NCI-H1105 treated with DMSO at 0.1 percent for 48 hours (cell line): ENCODE measurements at places on chromosomes 12 and 14.

DNA sequence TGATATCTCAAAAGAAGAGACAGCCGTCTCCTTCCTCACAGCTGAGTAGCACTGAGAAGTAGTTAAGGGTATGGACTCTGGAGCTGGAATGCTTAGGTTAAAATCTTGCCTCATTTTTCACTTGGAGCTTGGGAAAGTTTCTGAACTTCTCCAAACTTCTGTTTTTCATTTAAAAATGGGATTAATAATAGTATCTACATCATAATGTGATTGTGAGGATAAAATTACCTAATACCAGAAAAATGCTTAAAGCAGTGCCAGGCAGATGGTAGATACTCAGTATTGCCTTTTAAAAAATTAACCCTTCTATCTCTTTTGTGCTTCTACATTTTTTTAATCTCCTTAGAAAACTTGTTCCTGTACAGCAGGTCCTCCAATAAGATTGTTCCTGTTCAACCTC lies 63.1 kb downstream of the A2M start:
- DNase-seq, result no peak

GRCh38 chr12:53197011-53197640 lies 9.9 kb downstream of the ITGB7 start:
- DNase-seq, result no peak

GRCh38 chr12:108630481-108631207 lies 3.0 kb downstream of the SELPLG start:
- DNase-seq, result no peak

- no peak for DNase-seq
Observed at GRCh38 chr14:99936738-99937474, 128.3 kb upstream of the EVL start.

DNA sequence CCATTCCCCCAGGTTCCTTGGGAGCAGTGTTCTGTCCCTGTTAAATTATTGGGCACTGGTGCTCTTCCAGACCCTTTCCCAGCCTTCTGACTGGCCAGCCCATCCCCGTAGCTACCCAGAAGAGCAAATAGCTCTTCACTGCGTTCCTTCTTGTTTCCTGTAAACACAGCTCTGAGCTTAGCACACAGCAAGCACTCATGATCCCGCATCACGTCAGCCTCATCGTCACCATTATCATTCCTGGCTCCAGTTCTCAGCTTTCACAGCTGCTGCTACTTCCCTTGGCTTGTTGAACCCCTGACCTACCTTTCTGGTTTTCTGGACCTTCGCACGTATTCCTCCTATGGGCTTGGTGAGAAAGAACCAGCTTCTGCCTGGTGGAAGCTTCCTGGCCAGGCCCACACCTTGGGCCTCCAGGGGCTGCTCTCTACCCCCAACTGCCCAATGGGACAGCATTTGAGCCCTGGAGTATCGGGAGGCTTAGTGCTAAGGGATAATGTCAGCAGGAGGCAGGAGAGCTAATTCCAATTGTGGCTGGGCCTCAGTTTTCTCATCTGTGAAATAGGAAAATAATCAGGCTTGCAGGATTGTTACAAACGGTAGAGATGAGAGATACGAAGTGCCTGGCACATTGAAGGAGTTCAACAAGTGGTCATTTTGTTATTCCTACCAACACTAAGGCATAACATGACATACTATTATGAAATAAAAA lies 22.6 kb upstream of the PAPOLA start:
- DNase-seq, result no peak

DNA sequence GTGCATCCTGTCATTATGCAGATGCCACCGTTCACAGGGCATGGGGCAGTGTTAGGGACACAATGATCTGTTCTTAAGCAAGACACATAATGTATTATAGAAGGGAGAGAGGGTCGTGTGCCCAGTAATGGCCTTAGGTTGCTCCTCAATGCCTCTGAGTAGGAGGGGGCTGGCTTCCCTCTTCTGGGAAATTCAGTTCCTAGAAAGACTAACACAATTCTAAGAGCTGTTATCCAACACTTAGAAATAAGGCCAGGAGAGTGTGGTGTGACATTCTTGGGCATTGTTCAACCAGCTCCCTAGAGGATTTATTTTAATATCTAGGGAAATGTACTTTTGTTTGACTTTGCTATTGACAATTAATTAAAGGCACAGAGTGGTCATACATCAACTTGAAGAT lies 118.5 kb downstream of the ADCK1 start:
- DNase-seq, result no peak

DNA sequence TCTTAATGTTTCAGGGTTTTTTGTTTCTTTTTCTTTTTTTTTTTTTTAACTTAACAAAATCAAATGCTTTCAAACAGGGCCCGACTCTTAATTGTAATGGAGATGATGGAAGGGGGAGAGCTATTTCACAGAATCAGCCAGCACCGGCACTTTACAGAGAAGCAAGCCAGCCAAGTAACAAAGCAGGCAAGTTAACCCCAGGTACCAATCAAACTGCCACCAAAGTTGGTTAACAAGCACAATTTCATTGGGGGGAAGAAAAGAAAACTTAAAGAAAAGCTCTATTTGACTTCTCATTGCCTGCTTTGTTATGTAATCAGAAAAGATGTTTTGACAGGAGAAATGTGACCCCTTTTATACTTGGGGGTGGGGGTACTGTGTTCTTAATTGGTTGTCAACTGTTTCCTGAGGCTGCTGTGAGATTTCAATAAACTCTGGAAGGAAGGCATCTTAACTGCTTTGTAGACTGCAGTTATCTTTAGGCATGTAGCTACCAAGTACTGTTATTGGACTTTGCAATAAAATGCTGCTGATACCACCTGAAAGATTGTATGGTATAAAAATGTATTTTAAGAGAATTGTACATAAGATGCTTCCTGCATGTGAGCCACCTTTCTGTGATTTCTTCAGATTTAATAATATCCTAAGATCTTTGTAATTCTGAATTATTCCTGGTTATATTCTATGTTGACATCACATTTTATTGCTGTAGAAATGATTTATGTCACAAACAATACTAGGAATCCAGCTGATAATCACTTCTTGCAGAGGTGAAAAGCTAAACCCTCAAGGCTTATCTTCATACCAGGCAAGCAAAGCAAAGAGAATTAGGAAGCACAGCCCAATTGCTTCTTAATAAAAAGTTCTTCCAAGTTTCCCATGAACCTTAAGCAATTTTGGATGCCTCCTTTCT lies 26.9 kb downstream of the MAPKAPK5 start:
- DNase-seq, result no peak

GRCh38 chr12:31931796-31932715 lies 27.2 kb upstream of the RESF1 start:
- DNase-seq, result no peak

DNA sequence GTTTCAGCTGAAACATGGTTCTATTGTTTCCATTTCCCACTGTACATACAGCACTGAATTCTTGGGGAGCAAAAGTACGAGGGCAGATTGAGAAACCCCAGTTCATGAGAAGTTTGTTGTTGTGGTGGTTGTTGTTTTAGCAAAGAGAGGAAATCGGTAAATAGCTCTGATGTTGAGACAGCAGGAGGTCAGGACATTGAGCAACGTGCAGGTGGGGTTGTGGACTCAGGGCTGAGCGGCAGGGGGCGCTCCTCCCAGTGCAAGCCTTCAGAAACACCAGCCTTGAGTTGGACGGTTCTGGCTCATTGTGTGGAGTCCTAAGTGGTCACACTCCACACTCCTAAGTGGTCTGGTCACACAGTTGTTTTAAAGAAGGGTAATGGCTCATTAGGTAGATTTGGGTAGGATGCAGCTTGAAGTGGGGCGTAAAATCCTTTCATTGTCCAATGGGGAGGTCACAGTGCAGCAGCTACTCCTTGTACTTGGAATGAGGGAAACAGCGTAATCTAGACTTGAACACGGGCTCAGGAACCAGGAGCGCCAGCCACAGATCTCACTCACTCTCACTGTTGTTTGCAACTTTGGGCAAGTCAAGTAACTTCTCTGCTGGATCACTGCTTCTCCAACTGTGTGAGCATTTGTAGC lies 14.5 kb upstream of the PWP1 start:
- no peak for DNase-seq

DNA sequence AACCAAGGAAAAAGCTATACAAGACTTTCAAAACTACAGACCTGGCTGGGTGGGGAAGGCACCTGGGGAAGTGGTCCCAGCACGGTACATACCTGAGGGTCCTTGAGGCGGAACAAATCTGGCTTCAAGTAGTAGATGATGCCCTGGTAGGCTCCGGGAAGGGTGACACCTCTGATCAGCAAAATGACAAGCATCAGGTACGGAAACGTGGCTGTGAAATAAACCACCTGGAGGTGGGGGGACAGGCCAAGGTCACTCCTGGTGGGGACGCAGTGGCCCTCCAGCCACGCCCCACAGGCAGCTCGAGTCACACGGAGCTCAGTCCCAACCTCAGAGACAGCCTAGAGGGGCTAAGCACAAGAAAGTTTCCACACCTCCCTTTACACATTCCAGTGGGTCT lies 15.3 kb downstream of the SLC6A12 start:
- DNase-seq, result no peak

GRCh38 chr14:75138492-75138891 lies 11.6 kb upstream of the NEK9 start:
- no peak for DNase-seq

- DNase-seq, result no peak
Observed at GRCh38 chr12:78914859-78915331, 50.3 kb downstream of the SYT1 start.

- DNase-seq, result no peak
Observed at GRCh38 chr12:28885928-28886327, 263.1 kb upstream of the FAR2 start.

- no peak for DNase-seq
Observed at GRCh38 chr12:43749016-43749415, 9.6 kb downstream of the PUS7L start.

GRCh38 chr14:104115691-104116287 lies 22.6 kb upstream of the KIF26A start:
- no peak for DNase-seq

DNA sequence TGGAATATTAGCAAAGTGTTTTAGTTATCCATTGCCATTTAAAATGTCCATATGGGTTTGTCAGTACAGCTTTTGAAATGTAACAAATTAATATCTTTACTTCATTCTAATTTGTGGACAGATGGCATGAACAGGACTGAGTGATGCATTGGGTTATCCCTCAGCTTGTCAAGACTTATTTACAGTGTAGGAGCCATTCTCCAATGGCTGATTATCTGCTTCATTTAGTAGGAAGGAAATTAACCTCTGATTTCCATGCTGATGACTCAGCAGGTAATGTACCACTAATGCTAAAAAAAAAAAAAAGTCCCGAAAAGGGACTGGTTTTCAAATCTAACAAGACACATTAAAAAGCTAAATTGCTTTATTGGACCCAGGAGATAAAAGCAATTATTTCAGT lies 1149.0 kb upstream of the USP15 start:
- DNase-seq, result no peak

DNA sequence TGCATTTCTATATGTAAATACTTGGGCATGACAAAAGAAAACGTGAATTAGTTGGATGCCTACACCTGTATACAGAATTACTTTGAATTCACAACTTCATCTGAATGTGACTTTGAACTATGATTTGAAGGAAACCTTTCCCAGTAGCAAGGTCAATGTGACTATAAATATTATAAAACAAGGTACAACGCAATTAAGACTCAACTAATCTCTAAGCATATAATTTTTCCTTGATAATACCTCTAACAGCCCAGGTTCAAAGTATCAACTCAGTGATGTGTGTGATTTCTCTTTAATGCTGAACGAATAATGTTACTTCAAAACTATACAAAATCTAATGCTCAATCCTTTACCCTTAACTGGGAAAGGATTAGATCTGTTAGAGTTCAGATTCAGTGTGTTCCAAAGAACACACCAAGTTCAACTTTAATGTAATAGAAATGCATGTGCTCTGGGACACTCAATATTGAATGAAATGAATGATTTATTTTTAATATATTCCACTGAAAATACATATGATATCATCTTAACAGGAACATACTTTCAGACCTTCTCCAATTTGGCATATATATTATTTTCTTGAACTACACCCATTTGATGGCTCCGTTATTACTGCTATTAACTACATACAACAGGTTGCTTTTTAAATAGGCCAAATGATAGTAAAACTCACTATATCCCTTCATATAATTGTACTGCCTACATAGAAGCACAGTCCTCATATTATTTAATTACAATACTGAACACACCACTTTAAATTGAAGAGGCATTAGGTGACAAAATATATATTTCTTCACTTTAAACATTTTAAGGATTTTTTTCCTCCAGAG lies 40.1 kb upstream of the MTERF2 start:
- DNase-seq, result no peak

GRCh38 chr12:113906411-113907200 lies 59.5 kb downstream of the RBM19 start:
- no peak for DNase-seq

- no peak for DNase-seq
Observed at GRCh38 chr14:76953311-76953945, 75.1 kb downstream of the IRF2BPL start.

GRCh38 chr12:81518638-81519037 lies 240.5 kb downstream of the PPFIA2 start:
- no peak for DNase-seq

DNA sequence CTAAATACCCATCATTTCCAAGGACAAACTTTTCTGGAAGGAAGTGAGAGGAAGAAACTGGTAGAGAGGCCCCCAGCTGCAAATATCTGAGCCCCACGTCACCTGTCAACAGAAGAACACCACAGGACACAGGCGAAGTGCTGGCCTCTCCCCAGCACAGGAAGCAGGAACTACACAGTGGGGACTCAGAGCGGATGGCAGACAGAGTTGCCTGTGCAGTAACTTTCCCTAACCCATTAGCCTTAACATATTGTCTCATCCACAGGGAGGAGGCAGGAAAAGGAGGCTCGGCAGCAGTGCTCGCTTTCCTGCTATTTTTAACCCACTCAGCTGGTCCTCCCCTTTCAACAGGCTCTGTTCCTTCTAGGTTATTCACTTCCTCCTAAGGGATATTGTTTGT lies 111.5 kb upstream of the TMPO start:
- DNase-seq, result no peak

GRCh38 chr14:53793790-53794505 lies 162.7 kb downstream of the BMP4 start:
- peak; percentile 90 for DNase-seq

DNA sequence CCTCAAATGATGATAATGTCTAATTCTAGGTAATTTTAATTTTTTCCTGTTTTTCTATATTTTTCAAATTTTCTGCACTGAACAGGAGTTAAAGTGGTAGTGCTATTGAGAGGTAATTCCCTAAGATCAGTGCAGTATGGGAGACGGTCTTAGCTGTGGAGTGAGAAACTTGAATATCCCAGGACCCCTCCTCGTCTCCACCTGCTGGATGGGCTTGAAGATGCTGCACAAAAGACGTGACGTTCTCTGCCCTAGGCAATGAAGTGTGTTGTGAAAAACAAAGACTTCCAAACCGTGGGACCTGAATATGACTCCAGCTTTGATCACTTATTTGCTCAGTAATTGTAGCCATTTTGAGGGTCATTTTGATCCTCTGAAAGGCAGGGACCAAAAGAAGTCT lies 298.1 kb downstream of the VRK1 start:
- no peak for DNase-seq

DNA sequence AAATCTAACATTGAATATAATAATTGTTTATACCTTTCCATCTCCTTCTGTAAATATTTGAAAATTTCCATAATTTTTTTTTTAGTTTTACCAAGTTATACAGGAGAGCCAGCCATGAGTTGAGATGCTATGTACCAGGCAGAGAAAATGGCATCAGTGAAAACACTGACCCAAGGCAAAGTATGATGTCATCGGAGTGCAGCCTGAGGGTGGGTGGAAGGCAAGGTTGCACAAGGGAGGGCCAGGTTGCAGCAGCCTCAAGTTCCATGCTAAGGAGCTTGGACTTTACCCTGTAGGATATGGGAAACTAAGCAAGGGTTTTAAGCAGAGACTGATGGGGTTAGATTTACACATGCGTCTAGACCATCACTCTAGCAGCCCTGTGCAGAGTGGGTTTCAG lies 441.1 kb downstream of the BCAT1 start:
- DNase-seq, result no peak
